Uterus (tissue), 4 donors: ENCODE measurements at places on chromosomes 3 and 15. TPM values are rescaled to one million over a fixed set of nuclear protein-coding genes. Genes with fewer than 3 reads are reported as not detected.

DNA sequence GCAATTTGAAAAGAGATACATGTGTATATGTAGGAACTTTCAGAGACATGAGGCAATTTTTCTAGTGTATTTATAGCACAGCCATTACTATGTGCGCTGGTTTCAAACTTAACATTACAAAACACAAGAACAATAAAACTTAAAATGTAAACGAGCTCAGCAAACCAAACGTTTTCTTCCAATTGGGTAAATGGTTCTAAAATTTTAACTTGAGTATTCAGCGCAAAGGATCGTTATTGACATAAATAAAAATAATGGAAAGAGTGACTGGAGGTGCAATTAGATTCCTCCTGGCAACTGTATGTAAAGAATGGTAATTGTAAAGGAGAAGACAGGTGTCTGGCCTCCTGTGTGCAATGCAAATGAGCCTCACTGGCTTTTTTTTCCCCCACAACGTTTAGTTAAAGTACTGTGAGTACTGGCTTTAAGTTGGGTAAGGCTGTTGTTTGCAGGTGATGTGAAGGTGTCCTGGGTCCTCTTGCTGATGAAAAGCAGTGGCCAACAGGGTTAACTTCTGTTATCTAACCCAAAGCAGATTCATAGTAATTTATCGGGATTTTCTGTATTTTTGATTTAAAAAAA, 14.1 kb upstream of the GADL1 start:
- no peak overlapping the region for H3K27ac ChIP-seq
- no peaks in the 10 kb centered on the region for H3K4me1 ChIP-seq
- no peaks in the 10 kb centered on the region for H3K27me3 ChIP-seq
- no peak for DNase-seq

GRCh38 chr15:37133602-37134001, 33.3 kb upstream of the MEIS2 start:
- peak overlapping the region; percentile 58 for H3K27ac ChIP-seq
- no peaks in the 10 kb centered on the region for H3K27me3 ChIP-seq
- no peak overlapping the region for H3K4me3 ChIP-seq
- H3K4me1 ChIP-seq = no peaks in the 10 kb centered on the region
- no peak for DNase-seq

Gene KBTBD13
- total RNA-seq = not detected

DNA sequence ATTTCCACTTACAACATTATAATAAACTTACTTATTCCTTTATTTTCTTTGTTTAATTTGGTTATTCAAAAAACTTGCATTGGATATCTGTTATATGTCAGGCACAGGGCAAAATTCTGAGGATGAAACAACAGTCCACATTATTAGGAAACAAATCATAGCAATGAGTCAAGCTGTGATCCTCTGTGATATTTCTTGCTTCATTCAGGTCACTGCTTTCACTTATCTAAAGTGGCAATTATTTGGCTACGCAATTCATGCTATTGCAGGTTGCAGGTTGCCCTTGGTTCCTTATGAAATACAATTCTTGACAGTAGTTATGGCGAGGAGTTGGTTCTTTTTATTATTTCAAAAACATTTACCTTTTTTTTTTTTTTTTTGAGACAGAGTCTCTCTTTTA, 66.4 kb upstream of the CNTN6 start:
- no peak for DNase-seq
- no peaks in the 10 kb centered on the region for H3K4me1 ChIP-seq
- H3K36me3 ChIP-seq = no peaks in the 10 kb centered on the region
- H3K27me3 ChIP-seq = no peaks in the 10 kb centered on the region
- no peak overlapping the region for H3K27ac ChIP-seq
- H3K4me3 ChIP-seq = no peak overlapping the region

GRCh38 chr3:107523289-107523538, 452 bp downstream of the BBX start:
- peak overlapping the region; percentile 69 for H3K4me3 ChIP-seq
- H3K27ac ChIP-seq = peak overlapping the region; percentile 93
- H3K27me3 ChIP-seq = no peaks in the 10 kb centered on the region

DNA sequence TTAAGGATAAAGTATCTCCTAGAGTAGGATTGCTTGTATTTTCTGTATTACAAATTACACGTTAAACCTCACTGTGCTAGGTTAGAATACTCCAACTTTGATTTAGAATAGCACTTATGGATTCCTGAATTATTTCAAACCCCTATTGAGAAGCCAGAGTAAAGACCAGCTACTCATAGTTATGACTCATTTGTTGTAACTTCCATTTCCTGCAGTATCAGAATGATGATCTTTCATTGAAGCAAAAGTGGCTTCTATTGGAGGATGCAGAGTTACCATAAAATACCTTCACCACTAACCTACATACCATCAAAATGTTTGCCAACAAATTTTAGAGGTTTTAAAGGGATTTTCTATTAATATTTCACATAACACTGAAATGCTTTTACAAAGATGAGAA, 1322.7 kb upstream of the ALCAM start:
- no peak overlapping the region for H3K27ac ChIP-seq
- DNase-seq = no peak
- no peak overlapping the region for H3K4me3 ChIP-seq
- no peaks in the 10 kb centered on the region for H3K27me3 ChIP-seq
- H3K36me3 ChIP-seq = no peaks in the 10 kb centered on the region
- H3K4me1 ChIP-seq = no peaks in the 10 kb centered on the region

Gene BCL2A1
- 0.97 TPM for total RNA-seq

Gene ATR
- total RNA-seq = 29.5 TPM

- H3K27ac ChIP-seq = no peak overlapping the region
- no peaks in the 10 kb centered on the region for H3K36me3 ChIP-seq
- H3K27me3 ChIP-seq = no peaks in the 10 kb centered on the region
- H3K4me3 ChIP-seq = no peak overlapping the region
- H3K4me1 ChIP-seq = no peaks in the 10 kb centered on the region
- DNase-seq = no peak
Measured at GRCh38 chr3:138809500-138810256, 25.1 kb downstream of the PIK3CB start.

- no peak overlapping the region for H3K4me3 ChIP-seq
- H3K4me1 ChIP-seq = no peaks in the 10 kb centered on the region
- H3K36me3 ChIP-seq = no peaks in the 10 kb centered on the region
- DNase-seq = no peak
Measured at GRCh38 chr3:151793636-151794035, 20.3 kb upstream of the AADAC start.

Gene DNAH12
- total RNA-seq = 0.77 TPM

DNA sequence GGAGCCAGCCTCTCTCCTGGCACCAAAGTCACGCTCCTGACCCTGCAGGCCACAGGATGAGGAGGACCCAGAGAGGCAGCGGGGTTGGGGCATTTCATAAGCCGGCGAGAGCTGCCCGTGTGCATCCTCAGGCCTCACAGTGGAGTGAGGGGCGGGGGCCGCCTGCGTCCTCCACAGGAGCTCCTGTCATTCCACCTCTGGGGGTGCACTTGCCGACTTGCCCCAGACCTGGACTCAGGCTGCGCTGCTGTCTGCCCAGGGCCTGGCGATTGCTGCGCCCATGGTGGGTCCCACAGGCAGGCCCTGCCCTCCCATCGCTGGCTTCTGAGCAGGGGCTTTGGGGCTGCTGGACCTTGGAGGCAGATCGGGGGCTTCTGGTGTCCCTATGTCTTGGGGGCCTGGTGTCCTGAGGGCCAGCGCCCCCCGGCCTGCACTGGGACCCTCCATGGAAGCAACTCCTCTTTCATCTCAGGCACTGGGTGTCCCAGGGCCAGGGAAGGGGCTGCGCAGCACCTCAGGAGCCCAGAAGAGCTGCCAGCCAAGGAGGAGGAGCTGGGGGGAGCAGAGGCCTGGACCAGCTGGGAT, 184.0 kb downstream of the GOLGA6L6 start:
- no peaks in the 10 kb centered on the region for H3K4me1 ChIP-seq
- no peak for DNase-seq
- H3K4me3 ChIP-seq = no peak overlapping the region
- H3K27me3 ChIP-seq = no peaks in the 10 kb centered on the region

DNA sequence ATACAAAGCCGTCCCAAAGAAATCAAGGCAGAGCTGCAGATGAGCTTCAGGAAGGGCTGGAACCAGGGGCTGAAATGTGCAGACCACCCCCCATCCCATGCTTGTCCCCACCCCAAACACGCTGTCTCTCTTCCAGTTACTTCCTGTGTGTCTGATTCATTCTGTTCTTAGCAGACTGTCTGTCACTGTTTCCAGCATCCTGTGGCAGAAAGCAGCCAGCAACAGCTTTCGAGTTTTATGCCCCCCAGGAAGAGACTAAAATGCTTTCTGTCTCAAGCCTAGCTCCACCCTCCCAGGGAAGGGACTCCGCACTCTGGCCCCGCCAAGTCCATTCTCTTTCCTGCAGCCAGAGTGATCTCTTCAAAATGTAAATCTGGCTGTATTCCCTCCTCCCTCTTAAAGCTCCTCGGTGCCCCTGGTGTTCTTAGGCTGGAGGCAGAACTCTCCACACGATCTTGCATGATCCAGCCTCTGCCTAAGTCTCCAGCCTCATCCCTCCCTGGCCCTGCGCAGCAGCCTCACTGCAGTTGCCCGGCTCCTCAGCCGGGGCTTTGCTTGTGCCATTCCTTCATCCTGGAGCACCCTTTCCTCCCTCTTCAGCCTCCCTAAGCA, 41.5 kb downstream of the HRH1 start:
- no peaks in the 10 kb centered on the region for H3K36me3 ChIP-seq
- H3K27ac ChIP-seq = peak overlapping the region; percentile 40
- DNase-seq = no peak
- no peaks in the 10 kb centered on the region for H3K27me3 ChIP-seq
- H3K4me1 ChIP-seq = peaks cover 3% of the 10 kb centered on the region

DNA sequence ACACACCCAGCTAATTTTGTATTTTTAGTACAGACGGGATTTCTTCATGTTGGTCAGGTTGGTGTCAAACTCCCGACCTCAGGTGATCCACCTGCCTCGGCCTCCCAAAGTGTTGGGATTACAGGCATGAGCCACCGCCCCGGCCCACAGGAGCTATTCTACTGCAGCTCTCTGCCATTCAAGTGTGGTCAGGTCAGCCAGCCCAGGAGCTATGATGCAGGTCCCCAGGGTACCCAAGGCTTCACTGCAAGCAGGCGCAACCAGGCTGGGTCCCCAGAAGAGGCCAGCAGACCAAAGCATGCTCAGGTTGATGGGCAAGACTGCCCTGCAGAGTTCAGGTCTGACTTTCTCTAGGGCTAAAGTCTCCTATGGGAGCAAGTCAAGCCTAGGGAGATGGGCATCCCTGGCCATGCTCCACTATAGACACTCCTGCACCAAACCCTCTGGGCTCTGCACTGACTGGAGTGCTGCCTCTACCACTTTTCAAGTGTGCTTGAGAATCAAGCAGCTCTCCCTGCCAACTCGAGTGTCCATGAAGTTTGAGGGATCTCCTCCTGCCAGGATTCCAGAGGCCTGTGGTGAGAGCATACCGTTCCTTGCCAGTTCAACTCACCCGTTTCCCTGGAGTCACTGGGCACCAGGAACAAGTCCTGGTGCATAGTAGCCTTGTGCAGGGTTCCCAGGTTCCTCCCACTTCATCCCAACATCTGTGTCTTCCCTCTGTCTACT, 30.9 kb downstream of the MYO9A start:
- no peak overlapping the region for H3K4me3 ChIP-seq
- H3K27ac ChIP-seq = no peak overlapping the region
- H3K4me1 ChIP-seq = no peaks in the 10 kb centered on the region
